ENCODE measurements at places on chromosomes 7 and 10.

DNA sequence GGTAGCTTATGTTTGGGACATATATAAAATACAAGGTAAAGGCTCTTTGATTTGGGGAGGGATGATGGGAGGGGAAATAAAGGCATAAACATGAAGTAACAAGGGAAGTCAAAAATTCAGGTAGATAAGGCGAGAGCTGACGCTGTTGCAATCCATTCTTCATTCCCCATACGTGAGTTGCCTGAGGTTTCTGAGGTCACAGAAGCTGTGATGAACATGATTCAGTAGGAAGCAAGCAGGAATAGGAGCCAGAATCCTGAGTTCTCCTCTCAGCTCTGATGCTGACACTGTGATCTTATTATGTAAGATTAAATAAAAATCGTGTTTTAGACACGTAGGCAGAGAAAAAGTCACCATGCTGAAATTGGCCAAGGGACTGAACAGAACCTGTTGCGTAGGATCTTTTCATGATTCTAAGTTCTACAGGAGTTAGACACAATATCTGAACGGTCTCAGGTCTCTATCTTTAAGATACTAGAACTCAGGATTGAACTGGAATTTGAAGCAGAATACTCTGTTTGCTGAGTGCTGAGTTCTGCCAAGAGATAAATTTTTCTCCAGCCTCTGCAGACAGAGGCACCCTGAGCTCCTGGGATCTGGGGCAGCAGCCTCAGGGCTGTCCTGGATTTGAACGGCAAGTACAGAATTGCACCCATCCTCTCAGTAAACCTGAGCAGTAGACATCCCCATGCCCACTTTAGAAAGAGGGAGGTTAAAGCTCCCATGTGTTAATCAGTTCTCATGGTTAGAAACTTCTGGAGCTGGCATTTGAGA is 21.0 kb downstream of the KLF6 start:
- DNase-seq, result no peak

DNA sequence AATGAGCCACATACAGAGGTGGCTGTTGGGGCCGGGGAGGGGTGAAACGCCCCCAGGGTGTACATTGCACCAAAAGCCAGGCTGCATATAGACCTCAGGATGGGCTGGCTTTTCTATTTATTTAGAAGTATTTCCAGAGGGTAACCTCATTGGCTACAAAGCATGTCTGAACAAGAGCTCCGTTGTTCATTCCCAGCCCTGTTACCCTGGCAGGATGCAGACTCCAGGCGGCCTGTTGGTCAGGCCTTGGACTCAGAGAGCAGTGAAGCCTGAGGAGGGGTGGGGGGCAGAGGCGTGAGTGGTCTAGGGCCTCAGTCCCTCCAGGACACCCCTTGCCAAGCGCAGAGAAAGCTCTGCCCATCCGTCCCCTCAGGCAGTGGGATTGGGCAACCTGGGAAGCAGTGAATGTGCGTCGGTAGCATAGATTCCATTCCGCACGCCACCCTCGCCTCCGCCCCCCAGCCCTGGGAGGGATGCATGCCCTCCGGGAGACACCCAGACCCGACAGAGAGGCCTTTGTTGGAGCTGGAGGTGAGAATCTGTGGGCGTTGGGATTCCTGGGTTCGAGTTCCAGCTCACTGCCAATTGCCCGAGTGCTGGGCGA is 41.9 kb downstream of the TCF7L2 start:
- DNase-seq, result no peak

DNA sequence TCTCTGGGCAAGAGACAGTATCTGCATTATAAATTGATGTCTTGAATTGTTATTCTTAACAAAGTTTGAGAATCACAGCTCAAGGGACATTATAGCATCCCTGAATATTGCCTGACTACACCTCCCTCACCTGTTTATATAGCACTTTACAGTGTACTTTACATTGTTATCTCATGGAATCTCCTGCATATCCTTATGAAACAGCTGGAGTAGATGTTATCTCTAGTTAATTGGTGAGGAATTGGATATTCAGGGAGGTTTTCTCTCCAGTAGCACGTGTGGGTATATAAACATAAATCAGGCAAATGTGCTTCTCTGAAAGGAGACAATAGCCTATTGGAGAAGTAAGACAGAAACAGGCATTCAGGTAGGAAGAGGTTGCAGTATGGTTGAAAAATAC is 117.2 kb downstream of the SRI start:
- no peak for DNase-seq

GRCh38 chr10:83935339-83935736 is 204.0 kb upstream of the GHITM start:
- DNase-seq, result no peak

DNA sequence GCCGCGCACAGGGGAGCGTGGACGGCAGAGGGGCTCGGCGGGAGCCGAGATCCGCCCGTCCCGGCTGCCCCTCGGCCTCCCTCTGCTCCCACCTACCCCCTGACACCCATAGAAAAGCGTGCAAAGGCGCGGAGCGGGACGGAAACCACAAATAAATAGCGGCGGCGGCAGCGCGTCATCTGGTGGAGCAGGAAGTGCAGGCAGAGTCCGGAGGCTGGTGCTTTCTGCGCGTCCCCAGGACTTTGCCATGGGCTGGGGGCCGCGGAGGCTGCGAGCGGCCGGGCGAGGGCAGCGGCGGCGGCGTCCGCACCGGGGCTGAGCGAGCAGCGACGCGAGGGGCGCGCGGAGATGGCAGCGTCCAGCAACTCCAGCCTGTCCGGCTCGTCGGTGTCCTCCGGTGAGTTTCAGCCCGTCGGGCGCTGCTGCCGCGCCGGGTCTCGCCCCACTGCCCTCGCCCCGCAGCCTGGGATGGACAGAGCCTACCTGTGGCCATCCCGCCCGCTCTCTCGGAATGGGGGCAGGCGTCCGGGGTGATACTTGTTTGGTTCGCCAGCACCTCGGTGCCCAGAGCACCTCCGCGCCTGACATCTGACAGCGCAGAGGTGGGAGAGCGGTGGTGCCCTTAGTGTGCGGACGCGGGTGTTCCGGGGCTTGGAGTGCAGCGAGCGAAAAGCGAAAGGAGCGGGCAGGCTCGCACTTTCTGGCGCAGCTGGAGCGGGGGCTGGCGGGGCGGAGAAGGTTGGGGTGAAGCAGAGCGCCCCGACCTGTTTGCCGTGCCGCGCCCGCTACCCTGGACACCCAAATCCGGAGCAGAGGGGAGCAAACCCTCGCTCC is at the start of gene CHN2:
CHN2 (plus strand) TSS at position 182 of the 834 bp plus-strand sequence.
- no peak for DNase-seq

DNA sequence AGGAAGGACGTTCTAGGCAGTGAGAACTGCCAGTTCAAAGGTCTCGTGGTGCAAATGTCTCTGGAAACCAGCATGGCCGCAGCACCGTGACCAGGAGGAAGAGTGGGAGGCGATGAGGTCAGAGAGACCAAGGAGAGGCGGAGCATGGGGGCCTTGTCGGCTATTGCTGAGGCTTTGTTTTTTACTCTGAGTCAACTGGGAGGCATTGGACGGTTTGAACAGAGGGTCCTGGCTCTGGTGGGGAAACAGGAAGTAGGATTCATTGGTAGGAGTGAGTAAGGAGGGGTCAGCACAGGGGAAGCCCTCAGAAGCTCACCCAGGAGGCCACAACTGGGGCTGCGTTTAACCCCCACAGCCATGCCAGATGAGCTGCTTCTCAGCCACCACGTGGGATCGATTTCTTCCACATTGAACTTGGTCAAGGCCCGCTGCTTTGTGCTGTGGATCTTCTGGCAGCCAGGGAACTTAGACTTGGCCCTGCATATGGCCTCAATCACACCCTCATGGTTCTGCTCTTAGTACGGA is 22.2 kb upstream of the SH2B2 start:
- no peak for DNase-seq

- DNase-seq, result no peak
Observed at GRCh38 chr10:78332012-78332411, 298.3 kb downstream of the RPS24 start.

- DNase-seq, result no peak
Observed at GRCh38 chr10:97849103-97849686, 448 bp upstream of the GOLGA7B start.

DNA sequence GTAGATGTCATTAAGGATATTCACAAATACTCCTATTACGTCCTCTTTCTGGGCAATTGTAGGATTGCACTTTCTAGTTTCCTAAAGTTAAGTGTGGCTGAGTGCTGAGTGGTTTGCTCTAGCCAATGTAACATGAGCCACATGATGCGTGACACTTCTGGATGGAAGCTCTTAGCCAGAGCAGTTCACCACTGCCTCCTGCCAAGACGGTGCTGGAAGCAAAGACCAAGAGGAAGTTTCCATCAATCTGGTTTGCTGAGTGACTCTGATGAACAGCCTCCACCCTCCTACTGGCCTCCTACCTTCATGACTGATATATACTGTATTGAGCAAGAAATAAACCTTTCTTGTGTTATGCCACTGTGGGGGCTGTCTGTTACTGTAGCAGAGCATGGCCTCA is 318.1 kb downstream of the KCNMA1 start:
- no peak for DNase-seq

GRCh38 chr7:127715272-127715671 is 63.3 kb downstream of the SND1 start:
- DNase-seq, result no peak

GRCh38 chr7:36440880-36441279 is 51.2 kb downstream of the ANLN start:
- DNase-seq, result no peak

All from SIG-M5 (cell line).